ENCODE measurements at places on chromosomes 5 and 9. TPM values are rescaled to one million over a fixed set of nuclear protein-coding genes. Genes with fewer than 3 reads are reported as not detected.

Gene TMEM141
- total RNA-seq: 20.5 TPM

- no peaks in the 10 kb centered on the region for H3K27me3 ChIP-seq
- no peak for DNase-seq
- H3K27ac ChIP-seq: no peak overlapping the region
- H3K4me3 ChIP-seq: no peak overlapping the region
- H3K36me3 ChIP-seq: no peaks in the 10 kb centered on the region
These were observed 76.3 kb downstream of the CERT1 start for GRCh38 chr5:75435096-75435495.

DNA sequence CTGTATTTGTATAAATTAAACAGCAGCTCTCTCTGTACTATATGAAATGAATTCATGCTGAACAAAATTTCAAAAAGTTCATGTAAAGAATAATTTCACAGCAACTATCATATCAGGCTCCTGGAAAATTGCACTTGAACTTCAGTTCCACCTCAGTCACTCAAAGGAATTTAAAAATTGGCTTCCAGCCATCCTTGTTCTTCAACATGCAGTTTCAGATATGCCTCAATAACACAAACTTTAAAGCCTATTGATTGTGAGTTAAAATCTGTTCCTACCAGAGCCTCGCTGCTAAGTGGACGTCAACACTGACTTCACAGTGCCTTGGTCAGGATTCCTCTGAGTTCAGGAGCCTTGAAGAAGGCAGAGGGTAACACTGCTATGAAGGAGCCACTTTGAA, 418.7 kb upstream of the WWC1 start:
- no peaks in the 10 kb centered on the region for H3K27me3 ChIP-seq
- H3K4me3 ChIP-seq: no peak overlapping the region
- no peaks in the 10 kb centered on the region for H3K4me1 ChIP-seq
- H3K36me3 ChIP-seq: no peaks in the 10 kb centered on the region
- no peak for DNase-seq
- no peak overlapping the region for H3K27ac ChIP-seq

- no peak overlapping the region for H3K4me3 ChIP-seq
- H3K36me3 ChIP-seq: no peaks in the 10 kb centered on the region
- peaks cover 87% of the 10 kb centered on the region for H3K4me1 ChIP-seq
- DNase-seq: no peak
These were observed 8.4 kb downstream of the FNBP1 start for GRCh38 chr9:130034570-130034969.

DNA sequence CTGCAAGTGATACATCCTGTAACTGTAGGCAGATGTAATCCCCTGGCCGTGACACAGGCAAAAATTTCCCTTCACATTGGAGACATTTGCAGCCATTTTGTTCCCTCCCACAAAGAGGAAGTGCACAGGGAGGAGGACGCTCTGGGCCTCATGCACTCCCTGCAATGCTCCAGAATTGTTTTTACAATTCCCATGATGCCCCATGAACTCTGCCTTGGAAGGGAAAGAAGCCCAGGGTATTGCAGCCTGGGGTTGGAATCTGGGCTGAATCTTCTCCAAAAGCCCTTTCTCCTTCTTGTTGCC, 491.7 kb downstream of the CCDC171 start:
- no peaks in the 10 kb centered on the region for H3K4me1 ChIP-seq
- no peaks in the 10 kb centered on the region for H3K36me3 ChIP-seq
- H3K4me3 ChIP-seq: no peak overlapping the region
- DNase-seq: no peak
- H3K27me3 ChIP-seq: no peaks in the 10 kb centered on the region
- H3K27ac ChIP-seq: no peak overlapping the region

DNA sequence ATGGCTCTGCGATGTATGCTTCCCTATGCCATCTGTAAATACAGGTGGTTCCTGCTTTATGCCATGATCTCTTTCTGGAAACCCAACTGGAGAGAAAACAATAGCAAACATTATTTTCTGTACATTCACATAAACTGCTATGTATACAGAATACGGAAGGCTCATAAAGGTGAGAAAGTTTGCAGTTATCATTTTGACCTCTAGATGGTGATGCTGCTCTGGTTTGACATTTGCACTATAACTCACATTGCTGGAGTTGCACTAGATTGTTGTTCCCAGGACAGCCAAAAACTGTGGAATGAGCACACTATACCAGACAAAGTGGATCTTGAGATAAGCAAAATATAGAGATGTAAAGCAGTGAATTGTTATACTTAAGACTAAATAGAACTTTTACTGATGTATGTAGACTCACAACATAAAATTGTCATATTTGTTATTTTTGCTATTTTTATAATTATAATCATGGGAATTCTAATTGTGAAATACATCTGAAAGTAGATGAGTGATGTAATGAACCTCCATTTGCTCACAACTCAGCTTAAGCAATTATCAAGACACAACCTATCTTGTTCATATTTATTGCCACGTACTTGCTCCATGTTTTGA, 246.5 kb downstream of the PTPRD start:
- peak; percentile 79 for DNase-seq
- no peaks in the 10 kb centered on the region for H3K27me3 ChIP-seq
- H3K4me1 ChIP-seq: no peaks in the 10 kb centered on the region
- H3K4me3 ChIP-seq: no peak overlapping the region
- H3K36me3 ChIP-seq: no peaks in the 10 kb centered on the region
- no peak overlapping the region for H3K27ac ChIP-seq
